ENCODE measurements at places on chromosomes 4 and X. TPM values are rescaled to one million over a fixed set of nuclear protein-coding genes. Genes with fewer than 3 reads are reported as not detected.

The MBNL3 gene
- 31.1 TPM for total RNA-seq

The PABPC1L2A gene
- total RNA-seq: not detected

- no peak for DNase-seq
These were observed 63.2 kb upstream of the MCUB start for GRCh38 chr4:109496875-109497274.

- no peak for DNase-seq
These were observed 3.2 kb downstream of the SEPSECS start for GRCh38 chr4:25157081-25157480.

DNA sequence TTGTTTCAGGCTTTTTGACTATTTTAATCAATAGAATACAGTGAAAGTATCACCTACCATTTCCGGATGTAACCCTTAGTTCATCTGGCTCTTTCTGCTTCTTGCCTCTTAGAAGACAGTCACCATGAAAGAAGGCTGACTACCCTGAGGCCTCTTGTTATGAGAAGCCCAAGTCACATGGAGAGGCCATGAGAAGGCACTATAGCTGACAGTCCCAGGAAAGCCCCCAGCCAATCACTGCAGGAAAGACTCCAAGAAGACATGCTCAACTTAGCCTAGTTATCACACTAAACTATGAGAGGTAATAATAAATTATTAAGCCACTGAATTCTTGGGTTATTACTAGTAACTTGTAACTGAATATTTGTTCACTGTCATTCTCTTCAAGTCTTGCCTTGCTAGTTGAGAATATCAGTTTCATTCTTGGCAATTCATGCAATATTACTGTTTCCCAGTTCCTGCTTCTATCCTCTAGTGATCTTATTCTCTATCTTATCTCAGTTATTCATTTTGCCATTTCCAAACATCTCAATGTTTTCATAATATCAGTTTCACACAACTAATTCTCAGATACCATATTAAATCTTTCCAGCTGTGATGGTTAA, 57.1 kb upstream of the GUCY1A1 start:
- DNase-seq: no peak

DNA sequence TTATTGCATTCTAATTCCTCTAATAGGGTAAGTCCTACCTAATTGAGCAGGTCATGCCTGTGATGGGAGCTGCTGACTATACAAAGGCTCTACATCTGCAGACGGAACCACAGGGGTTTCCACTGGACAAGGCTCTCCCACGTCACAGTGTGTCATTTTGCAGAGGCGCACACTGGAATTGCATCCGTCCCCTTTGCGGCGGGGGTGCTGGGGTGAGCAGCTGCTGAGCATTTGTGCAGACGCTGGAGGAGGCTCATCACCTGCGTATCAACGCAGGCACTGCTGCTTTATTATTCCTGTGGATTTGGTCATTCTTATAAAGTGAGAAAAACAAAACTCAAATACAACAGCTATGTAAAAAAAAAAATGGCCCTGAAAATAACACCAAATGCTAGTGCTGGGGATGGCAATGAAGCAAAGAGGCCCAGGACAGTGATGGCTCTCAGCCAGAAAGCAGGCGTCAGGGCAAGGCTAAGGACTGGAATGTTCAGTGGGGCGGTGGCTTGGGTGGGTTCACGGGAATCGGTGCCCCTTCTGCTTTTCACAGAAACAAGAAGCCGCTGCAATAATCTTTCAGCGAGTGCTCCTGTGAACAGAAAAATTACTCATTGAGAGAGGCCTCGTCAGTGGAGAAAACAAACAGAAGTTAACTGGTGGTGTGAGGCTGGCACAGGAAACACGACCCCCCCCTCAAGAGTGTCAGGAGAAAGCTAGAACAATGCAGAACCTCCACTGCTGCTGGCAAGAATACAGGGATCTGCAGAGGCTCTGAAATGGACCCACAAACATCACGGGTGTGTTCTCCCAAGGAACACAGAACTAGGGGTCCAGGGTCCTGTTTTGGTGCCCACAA, 67.8 kb downstream of the GATB start:
- DNase-seq: no peak

DNA sequence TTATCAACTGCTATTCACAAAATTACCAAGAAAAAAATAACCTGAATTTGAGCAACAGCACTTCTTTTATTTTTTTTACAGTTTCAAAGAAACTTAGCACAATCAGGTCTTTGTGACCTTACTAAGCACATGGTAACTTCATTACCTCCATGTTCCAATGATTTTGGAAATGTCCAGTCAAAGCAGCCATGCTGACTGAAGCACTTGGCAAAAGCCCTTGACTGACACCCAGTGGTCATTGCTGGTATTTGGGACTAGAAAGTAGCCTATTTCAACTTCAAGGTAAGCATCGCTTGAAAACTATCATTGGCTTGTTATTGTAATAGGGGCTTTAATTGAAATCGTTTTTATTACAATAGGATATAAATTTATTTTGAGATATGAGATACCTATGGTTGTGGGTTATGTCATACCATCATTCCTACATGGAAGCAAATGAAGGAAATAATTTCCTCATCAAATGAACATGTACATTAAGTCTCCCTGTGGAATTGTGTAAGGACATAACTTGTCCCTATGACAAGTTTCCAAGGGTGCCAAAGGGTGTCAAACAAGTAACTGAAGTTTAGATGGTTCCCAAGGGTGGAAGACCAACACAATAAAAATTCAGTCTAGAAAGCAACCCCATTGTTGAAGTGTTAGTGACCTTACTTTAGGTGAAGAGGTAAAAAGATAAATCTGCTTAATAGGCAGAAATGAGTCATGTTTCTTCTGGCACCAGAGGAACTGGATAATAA, 15.2 kb upstream of the ANXA10 start:
- DNase-seq: no peak

DNA sequence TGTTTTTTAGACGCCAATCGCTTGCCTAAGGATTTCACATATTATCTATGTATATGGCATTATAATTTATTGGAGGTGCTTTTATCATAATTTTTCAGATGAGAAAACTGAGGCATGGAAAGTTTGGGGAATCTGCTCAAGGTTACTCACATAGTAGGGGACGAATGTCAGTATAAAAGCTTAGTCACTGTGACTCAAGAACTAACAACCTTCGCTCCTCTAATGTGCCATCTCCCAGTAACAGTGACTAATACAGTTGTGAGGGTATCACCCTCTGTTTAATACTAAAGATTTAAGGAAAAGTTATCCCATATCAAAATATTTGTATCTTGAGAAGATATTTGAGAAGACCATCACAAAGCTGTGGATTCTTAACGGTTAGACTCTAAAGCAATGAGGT, 353.1 kb upstream of the SPOCK3 start:
- DNase-seq: no peak

DNA sequence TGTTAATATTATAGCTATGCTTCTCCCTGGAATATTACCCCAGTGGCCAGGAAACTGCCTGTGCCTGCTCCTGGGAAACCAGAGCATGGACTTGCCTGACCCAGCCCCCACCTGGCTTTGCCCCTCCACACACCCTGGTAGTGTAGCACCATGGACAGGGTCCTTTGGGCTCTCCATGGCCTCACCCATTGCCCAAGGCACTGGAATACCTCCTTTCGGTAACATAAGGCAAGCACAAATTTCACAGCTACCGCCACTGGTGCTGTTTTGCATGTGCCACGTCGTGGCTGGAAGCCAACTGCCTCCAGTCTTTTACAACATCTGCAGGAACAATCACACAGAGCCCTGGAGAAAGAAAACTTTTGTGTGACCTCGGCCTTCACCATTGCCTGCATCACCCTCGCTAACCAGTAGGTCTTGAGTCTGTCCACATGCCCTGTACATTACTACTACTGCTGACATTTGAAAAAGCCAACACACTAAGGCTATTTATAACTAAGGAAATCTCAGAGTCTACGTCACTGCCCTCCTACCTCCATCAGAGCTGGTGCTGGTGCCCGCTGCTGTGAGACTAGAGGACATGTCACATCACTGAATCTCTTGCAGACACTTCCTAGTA, 47.7 kb downstream of the HPGD start:
- no peak for DNase-seq

GRCh38 chr4:143017210-143017609, 167.5 kb upstream of the USP38 start:
- no peak for DNase-seq

Data from Right ventricle myocardium superior (tissue), 1 donor.